ENCODE measurements at places on chromosomes 5 and 9. TPM values are rescaled to one million over a fixed set of nuclear protein-coding genes. Genes with fewer than 3 reads are reported as not detected.

Gene MED10
- 8.7 TPM for total RNA-seq

Gene TIMD4
- not detected for total RNA-seq

Gene PTBP3
- 25.3 TPM for total RNA-seq

Gene CDC20B
- 0.07 TPM for total RNA-seq

Gene FLT4
- 0.33 TPM for total RNA-seq

Gene SOX30
- not detected for total RNA-seq

Gene DMRT3
- not detected for total RNA-seq

Gene TOR2A
- 3.8 TPM for total RNA-seq

Gene OLFM1
- 0.76 TPM for total RNA-seq

Gene INSL4
- total RNA-seq = not detected

Gene SCGB3A2
- not detected for total RNA-seq

Gene CDC14B
- 19.8 TPM for total RNA-seq

Gene CD74
- total RNA-seq = 1.3 TPM

Gene HACD4
- total RNA-seq = 2.0 TPM

Gene OR1J2
- 0.50 TPM for total RNA-seq

Gene PALM2AKAP2
- 25.2 TPM for total RNA-seq

Gene INSL6
- total RNA-seq = not detected

Gene LCN9
- total RNA-seq = not detected

Gene HTR1A
- not detected for total RNA-seq

Gene PCDHAC2
- 1.3 TPM for total RNA-seq

Gene SLC36A2
- not detected for total RNA-seq

Gene SPATA31A3
- not detected for total RNA-seq

Gene IFNA13
- not detected for total RNA-seq

Gene MYMK
- not detected for total RNA-seq

Gene SPARC
- 3,440 TPM for total RNA-seq

Gene CCDC152
- total RNA-seq = 0.26 TPM

Gene ADRA1B
- 0.26 TPM for total RNA-seq

Gene NR2F1
- total RNA-seq = 10.2 TPM

Gene CYLC2
- total RNA-seq = not detected

Gene ZDHHC11
- total RNA-seq = 2.9 TPM

Gene TENT4A
- 18.2 TPM for total RNA-seq

Gene HSDL2
- 41.8 TPM for total RNA-seq

Gene CORO2A
- total RNA-seq = 0.73 TPM

Gene PCDHA7
- total RNA-seq = 1.7 TPM

Gene OCLN
- total RNA-seq = 1.1 TPM

Gene CNTRL
- total RNA-seq = 2.9 TPM

Gene ADAMTS2
- 32.5 TPM for total RNA-seq

Gene GHR
- 6.2 TPM for total RNA-seq

Gene RNF208
- 2.8 TPM for total RNA-seq

Gene EIF4E1B
- not detected for total RNA-seq

Gene ENTPD2
- not detected for total RNA-seq

Gene NTRK2
- total RNA-seq = 1.0 TPM

Gene BTNL3
- total RNA-seq = not detected

Gene EDIL3
- 324 TPM for total RNA-seq

Gene DRD1
- total RNA-seq = 1.2 TPM

Gene NXNL2
- 1.3 TPM for total RNA-seq

Gene HSPA4
- 109 TPM for total RNA-seq

Gene PDZD2
- total RNA-seq = 0.46 TPM

Gene UAP1L1
- total RNA-seq = 38.3 TPM

Gene FYB1
- 0.03 TPM for total RNA-seq

Gene PCDHGB7
- total RNA-seq = 14.7 TPM

Gene PCDHB16
- total RNA-seq = 0.50 TPM

Gene RAD23B
- 98.4 TPM for total RNA-seq

Gene CTNND2
- not detected for total RNA-seq

Gene PRR7
- 11.4 TPM for total RNA-seq
